A549 (cell line): ENCODE measurements at places on chromosomes 3 and 15.

GRCh38 chr15:91192690-91193377, 92.8 kb downstream of the SV2B start:
- no peak for DNase-seq

DNA sequence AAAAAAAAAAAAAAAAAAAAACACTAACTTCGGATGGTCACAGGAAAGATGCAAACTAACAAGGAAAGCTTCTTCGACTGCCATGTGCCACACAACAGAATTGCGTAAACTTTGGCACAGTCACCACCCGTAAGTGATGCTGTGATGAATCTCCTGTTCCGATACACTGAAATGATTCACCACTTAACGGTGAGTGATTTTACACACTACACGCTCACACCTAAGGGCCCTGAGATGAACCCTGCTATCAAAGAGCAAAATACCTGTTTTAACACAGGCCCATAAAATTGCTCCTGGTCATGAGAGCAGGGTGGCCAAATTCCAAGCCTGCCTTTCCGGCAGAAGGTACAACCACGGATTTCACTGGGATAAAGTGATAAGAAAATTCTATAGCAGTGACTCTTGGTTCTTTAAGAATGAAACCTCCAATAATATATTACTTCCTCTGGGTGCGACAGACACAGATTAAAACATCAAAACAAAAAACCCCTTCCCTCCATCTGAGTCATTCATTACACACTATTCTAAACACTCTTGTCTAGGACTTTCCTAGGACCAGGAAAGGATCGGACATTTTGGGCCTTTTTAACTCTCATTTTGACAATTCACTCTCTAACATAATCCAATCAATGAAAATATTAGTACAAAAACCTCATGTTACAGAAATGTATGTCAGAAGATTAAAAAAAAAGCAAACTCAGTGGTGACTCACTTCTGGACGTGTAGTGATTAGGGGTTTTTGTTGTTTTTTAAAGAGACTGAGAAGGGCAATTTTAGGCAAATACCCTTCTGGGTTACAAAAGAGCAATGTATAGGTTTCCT, 28.3 kb downstream of the LRIG1 start:
- peak; percentile 38 for DNase-seq

DNA sequence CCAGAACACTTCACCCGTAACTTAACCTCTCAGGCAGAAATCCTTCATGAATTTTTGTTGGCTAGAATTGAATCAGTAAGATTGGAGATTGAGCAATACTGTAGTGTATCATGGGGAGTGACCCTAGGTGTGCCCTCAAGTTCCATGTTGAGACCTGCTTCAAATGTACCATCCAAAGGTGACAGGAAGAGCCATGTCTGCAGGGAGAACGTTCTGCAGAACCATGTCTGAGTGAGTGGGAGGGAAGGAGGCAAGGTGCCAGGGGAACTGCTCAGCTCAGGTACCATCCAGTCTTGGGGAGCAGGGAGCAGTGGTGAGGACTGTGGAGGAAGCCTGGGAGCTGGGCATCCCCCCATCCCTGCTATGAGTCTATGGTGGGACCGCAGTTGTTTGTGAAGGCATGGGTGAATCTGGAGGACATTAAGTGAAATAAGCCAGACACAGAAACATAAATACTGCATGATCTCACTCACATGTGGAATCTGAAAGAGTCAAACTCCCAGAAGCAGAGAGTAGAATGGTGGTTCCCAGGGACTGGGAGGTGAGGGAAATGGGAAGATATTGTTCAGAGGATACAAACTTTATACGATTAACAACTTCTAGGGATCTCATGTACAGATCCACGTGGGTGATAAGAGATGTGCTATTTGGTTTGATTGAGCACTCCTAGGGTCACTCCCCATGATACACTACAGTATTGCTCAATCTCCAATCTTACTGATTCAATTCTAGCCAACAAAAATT, 23.3 kb downstream of the CFAP161 start:
- DNase-seq, result no peak

GRCh38 chr3:129314386-129315222, 35.9 kb downstream of the HMCES start:
- DNase-seq, result peak; percentile 73

DNA sequence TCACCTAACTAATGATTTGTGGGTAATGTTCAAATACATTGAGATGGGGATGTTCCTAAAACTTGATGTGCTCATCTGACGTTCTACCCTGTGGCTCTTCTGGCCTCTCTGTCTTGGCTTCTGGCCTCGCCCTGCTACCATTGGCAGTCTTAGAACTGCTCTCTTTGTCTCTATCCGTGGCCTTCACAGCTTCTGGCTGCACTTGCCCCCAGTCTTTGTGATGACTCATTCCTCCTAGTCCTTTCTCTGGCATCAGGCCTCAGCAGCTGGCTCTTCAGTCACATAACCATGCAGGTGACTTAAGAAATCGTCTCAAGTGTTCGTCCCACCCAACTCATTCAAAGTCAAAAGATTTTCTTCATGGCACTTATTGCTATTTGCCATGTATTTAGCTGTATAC, 188.1 kb downstream of the BBX start:
- peak; percentile 12 for DNase-seq

GRCh38 chr3:15647611-15648167, 46.1 kb downstream of the BTD start:
- DNase-seq, result no peak

GRCh38 chr3:31011380-31011779, 116.9 kb upstream of the GADL1 start:
- no peak for DNase-seq

DNA sequence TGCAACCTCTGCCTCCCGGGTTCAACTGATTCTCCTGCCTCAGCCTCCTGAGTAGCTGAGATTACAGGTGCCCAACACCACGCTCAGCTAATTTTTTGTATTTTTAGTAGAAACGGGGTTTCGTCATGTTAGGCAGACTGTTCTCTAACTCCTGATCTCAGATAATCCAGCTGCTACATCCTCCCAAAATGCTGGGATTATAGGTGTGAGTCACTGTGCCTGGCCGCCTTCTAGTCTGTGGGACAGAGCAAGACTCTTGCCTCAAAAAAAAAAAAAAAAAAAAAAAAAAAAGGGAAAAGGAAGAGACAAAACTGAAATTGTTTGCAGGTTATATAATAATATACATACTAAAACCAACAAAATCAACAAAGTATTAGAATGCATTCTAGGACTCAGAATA, 215.2 kb downstream of the PCCB start:
- DNase-seq, result no peak

GRCh38 chr15:51313074-51313393, 25.4 kb downstream of the CYP19A1 start:
- DNase-seq, result no peak

DNA sequence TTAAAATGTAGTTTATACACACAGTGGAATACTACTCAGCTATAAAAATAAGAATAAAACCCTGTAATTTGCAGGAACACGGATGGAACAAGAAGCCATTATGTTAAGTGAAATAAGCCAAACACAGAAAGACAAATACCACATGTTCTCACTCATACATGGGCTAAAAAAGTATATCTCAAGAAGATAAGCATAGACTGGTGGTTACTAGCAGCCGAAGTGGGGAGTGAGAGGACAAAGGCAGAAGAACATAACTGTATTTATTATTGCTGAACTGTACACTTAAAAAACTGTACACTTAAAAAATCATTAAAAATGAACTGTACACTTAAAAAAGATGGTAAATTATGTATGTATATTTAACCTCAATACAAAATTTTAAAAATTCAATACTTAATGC, 11.0 kb downstream of the UBE3A start:
- DNase-seq, result no peak

- no peak for DNase-seq
Observed at GRCh38 chr3:127821394-127821793, 921 bp downstream of the MGLL start.

DNA sequence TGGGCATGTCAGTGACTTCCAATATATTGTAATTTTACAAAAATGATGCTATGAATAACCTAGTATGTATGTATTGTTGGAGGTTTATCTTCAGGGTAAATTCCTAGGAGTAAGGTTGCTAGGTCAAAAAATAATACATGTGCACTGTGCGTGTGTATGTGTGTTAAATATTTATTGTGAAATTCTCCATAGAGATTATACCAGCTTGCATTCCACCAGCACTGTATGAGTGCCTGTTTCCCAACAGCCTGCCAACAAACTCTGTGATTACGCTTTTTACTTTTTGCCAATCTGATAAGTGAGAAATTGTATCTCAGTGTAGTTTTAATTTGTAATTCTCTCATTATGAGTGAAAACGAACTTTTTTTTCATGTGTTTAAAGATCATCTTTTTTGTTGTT, 12.6 kb upstream of the IGF2BP2 start:
- DNase-seq, result no peak

GRCh38 chr3:13020159-13020750, 53.0 kb downstream of the IQSEC1 start:
- no peak for DNase-seq

GRCh38 chr15:41908736-41909461, 15.0 kb upstream of the SPTBN5 start:
- DNase-seq, result no peak

DNA sequence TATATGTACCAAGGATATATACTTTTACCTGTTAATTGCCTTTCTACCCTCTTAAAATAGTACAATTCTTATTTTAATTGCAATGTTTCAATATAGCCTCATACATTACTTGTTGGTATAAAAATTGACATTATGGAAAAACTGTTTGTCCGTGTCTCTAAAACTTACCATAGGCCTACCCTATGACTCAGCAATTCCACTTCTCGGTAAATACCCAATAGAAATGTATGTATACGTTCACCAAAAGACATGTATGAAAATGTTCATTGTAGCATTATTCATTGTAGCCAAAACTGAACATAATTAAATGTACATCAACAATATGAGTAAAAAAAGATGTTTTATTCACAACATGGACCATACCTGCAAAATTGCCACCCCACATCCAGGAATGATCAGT, 679.2 kb upstream of the UBE2E2 start:
- no peak for DNase-seq

DNA sequence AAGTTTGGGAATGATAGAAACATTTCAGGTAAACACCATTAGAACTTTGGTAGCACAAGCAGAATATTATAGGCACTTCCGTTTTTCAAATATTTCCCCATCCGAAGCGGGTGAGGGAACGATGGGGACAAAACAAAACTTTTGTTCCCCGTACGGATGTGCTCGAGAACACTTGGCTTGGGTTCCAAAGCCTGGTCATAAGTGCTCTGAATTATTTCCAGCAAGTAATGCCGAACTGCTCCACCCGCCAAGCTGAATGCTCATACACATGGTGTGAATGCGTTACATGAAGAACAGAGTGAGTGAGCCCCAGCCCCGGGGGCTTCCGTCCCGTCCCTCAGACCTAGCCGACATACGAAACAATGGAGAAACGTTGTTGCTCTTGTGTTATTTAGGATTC, 438.2 kb upstream of the ARRDC4 start:
- no peak for DNase-seq

DNA sequence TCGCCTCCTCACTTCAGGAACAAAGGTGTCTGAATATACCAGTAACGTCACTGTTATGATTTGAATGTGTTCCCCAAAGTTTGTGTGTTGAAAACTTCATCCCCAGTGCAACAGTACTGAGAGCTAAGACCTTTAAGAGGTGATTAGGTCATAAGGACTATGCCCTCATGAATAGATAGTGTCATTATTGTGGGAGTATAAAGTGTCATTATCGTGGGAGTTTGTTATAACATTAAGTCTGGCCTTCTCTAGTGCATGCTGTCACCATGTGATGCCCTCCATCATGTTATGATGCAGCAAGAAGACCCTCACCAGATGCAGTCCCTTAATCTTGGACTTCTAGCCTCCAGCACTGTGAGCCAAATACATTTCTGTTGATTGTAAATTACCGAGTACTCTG, 53.7 kb upstream of the TLE3 start:
- no peak for DNase-seq

- DNase-seq, result no peak
Observed at GRCh38 chr3:11389386-11390268, 117.4 kb downstream of the ATG7 start.

DNA sequence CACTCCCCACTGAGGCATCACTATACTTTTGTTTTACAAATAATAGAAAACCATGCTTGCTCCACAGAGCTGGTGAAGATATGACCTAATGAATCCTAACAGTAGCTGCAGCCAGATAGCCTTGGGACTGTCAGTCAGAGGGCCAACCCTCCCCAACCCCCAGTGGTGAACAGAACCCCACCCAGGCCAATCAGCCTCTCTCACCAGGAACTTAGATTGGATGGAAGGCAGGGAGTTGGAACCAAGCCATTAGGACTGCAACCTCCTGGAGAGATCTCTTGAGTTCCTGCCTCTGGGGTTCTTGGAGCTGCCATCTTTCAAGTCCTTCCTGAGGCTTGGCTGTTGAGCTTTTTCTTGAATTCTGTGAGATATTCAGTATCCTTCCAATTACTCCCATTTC, 3.0 kb upstream of the MRPS22 start:
- no peak for DNase-seq
